H1 (cell line): ENCODE measurements at places on chromosomes 12 and 14. TPM values are rescaled to one million over a fixed set of nuclear protein-coding genes. Genes with fewer than 3 reads are reported as not detected.
A peak's percentile ranks its signal among the peaks of the same experiment; 100 is the strongest.

DNA sequence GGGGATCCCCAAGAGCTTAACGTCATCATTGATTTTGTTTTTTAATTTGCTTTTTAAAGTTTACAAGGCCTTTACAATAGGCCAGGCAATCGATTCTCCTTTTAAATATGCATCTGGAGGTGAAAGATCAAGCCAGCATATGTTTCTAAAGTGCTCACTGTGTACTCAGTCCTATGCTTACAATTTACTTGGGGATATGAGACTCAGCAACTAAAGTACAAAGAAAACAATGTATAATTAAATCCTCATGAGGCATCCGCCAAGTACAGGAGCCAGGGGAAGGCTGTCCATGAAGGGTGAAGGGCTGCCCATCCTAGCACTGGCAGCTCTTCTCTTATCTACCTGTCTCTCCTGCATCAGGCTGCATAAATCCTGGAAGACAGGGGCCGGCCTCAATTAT, 11.8 kb downstream of the CCDC92 start:
- H3K27me3 ChIP-seq, result peaks cover 59% of the 10 kb centered on the region
- H3K27ac ChIP-seq, result no peak overlapping the region
- H3K4me1 ChIP-seq, result no peaks in the 10 kb centered on the region
- no peaks in the 10 kb centered on the region for H3K36me3 ChIP-seq
- DNase-seq, result no peak

The TAS2R31 gene
- 1.4 and 1.5 TPM in 2 replicates for total RNA-seq

GRCh38 chr12:97877404-97877803, 414.8 kb downstream of the RMST start:
- H3K27ac ChIP-seq, result no peak overlapping the region
- H3K36me3 ChIP-seq, result no peaks in the 10 kb centered on the region
- H3K27me3 ChIP-seq, result no peaks in the 10 kb centered on the region

GRCh38 chr12:129115558-129115957, 262.3 kb downstream of the GLT1D1 start:
- H3K36me3 ChIP-seq, result no peaks in the 10 kb centered on the region
- H3K4me3 ChIP-seq, result no peak overlapping the region
- no peak for DNase-seq
- H3K4me1 ChIP-seq, result no peaks in the 10 kb centered on the region
- no peak overlapping the region for H3K27ac ChIP-seq
- no peaks in the 10 kb centered on the region for H3K27me3 ChIP-seq

DNA sequence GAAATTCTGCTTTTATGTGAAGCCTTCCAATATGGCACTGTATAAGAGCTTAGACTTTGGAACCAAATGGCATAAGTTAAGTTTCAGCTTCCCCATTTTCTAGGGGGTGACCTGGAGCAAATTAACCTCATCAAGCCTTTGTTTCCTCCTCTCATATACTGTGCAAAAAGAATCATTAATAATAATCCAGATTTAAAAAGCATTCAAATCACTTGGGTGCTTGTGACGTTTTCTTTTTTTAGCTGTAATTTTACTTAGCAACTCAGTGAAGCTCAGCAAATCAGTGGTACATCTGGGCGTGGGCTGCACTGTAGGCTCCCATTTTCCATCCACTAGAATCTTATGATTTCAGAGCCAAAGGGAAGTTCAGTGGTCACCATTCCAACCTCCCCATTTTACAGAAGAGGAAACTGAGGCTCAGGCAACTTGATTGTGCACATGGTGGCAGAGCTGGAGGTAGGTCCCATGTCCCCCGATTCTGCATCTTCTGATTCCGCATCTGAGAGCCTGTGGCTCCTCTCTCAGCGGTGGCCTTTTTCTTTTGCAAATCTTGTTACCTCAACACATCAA, 131.2 kb downstream of the SNAPC1 start:
- no peak overlapping the region for H3K27ac ChIP-seq
- H3K4me3 ChIP-seq, result no peak overlapping the region
- no peaks in the 10 kb centered on the region for H3K27me3 ChIP-seq
- no peaks in the 10 kb centered on the region for H3K36me3 ChIP-seq
- no peak for DNase-seq

The PLEK2 gene
- total RNA-seq, result 2.1 and 2.9 TPM in 2 replicates

DNA sequence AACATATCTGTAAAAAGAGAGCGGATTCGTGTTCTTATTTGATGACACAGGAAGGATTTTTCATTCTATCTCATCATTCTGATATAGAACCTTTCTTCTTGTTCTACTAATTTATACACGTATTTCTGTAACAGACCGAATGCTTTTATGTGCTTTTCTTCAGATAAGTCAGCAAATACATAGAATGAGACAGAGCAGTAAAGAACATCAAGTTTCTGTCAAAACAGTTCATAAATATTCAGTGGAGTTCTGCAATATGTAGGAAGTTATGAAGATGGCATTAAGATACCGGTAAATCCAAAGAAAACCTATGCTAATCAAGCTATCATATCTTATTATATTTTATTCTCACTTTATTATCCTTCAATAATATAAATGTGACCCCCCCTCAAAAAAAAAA, 280.6 kb downstream of the EGLN3 start:
- no peaks in the 10 kb centered on the region for H3K27me3 ChIP-seq
- no peaks in the 10 kb centered on the region for H3K4me1 ChIP-seq
- no peak overlapping the region for H3K4me3 ChIP-seq
- no peak for DNase-seq

The SMOC1 gene
- 1.6 and 2.4 TPM in 2 replicates for total RNA-seq

GRCh38 chr14:92316176-92316575, 6.8 kb upstream of the SLC24A4 start:
- no peak overlapping the region for H3K4me3 ChIP-seq
- no peak for DNase-seq
- H3K27ac ChIP-seq, result no peak overlapping the region

The USP44 gene
- 191 and 197 TPM in 2 replicates for total RNA-seq

DNA sequence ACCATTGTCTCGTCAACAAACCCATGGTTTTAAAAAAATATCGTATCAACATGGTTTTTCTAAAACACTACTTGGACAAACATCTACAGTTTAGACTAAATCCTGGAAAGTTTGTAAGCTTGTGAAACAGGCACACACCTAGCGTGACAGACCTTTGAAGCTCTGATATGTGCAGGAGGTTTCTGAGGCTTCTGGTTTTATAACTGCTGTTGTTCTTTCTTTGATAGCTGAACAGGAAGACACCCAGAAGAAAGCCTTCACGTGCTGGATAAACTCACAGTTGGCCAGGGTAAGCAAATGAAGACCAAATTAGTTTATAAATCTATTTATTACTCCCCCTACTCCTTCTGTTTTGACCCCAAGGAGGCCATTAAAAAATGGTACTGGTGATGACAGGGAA, 87.6 kb downstream of the SYNE2 start:
- H3K27ac ChIP-seq, result no peak overlapping the region
- no peaks in the 10 kb centered on the region for H3K4me1 ChIP-seq
- no peaks in the 10 kb centered on the region for H3K27me3 ChIP-seq
- no peak overlapping the region for H3K4me3 ChIP-seq
- no peak for DNase-seq

The MFAP5 gene
- 0.86 TPM in 1 of 2 replicates, not detected in the other for total RNA-seq

DNA sequence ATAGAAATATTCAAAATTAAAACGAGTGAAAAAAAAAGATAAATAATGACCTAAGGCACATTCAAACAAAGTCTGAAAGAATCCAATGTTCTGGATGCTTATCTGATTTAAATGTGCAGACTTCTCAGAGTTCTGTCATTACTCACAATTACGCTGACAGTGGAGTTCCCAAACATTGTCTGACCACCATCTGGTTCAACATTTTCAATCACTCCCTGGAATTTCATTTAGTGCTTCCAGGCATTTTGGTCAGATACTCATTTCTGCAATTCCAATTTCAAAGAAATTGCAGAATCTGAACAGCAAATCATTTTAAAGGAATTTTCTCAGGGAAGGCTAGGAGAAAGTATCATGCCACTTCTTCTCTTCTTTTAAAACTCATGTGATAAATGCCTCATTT, 398.2 kb upstream of the PDE3A start:
- no peak for DNase-seq
- H3K27me3 ChIP-seq, result no peaks in the 10 kb centered on the region
- H3K27ac ChIP-seq, result no peak overlapping the region
- no peak overlapping the region for H3K4me3 ChIP-seq
- peaks cover 7% of the 10 kb centered on the region for H3K4me1 ChIP-seq

DNA sequence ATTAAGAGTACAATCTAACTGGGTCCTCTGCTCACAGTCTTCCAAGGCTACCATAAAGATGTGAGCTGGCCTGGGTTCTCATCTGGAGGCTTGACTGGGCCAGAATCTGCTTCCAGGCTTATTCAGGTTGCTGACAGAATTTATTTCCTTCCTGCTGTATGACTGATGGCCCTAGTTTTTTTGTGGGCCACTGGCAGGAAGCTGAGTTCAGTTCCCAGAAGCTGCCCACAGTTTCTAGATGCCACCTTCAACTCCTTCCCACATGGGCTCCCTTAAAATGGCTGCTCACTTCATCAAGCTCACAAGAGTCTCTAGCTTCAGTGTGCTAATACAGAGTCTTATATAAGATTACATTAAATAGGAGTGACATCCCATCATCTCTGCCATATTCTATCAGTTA, 121.7 kb upstream of the CAND1 start:
- no peak overlapping the region for H3K4me3 ChIP-seq
- H3K4me1 ChIP-seq, result no peaks in the 10 kb centered on the region
- no peaks in the 10 kb centered on the region for H3K27me3 ChIP-seq
- DNase-seq, result no peak
- H3K36me3 ChIP-seq, result no peaks in the 10 kb centered on the region
- H3K27ac ChIP-seq, result no peak overlapping the region

DNA sequence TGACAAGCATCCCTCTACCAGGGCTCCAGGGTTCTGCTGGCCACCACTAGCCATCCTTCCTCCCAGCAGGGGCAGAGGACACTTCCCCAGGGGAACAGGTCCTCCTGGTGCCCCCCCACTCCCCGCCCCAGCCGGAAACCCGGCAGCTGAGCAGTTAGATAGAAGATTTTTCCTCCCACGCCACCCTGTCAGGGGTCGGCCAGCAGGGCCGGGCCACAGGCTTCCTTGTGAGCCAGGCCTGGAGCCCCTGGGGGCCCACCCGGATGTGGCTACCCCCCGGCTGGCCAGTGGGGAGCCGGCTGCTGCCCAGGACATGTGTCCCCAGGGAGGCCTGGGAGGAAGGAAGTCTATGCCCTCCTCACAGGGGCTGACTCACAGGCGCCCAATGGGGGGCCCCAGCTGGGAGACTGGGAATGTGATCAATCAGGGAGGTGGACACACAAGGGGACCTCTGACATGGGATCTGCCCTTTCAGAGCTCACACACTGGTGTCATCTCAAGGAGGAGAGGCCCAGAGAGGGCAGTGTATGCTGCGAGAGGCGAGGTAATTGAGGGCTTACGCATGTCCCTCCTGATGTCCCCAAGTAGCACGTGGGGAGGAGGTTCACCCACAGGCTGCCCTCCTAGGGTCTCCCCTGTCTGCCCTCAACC, 4.2 kb downstream of the SH2B3 start:
- no peaks in the 10 kb centered on the region for H3K36me3 ChIP-seq
- no peaks in the 10 kb centered on the region for H3K27me3 ChIP-seq
- H3K4me1 ChIP-seq, result peaks cover 49% of the 10 kb centered on the region
- no peak overlapping the region for H3K27ac ChIP-seq
- DNase-seq, result no peak

The IFNG gene
- not detected in 2 replicates for total RNA-seq

DNA sequence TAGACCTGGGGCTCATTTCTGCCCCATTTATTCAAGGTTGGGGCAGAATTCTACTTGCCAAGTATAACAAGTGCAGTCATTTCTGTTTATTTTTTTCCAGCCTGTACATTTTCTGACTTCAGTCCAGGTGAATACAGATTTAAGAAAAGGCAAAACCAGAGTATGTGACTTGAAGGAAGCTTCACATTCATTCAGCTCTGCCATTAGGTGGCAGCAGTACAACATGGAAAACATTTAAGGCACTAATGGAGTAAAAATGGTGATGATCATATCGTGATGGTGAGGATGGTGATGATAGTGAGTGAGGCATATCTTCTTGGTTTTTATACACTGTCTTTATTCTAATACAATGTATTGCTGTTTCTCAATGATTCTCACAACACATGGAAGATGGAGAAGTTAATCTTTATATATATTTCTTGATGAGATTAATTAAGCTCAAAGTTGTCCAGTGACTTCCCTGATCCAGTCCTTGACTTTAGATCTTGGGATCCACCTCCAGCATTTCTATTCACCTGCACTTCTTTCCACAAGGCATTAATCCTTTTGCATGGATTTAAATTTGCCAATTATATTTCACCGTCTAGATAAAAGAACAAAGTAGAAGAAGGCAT, 176.7 kb upstream of the SEL1L start:
- no peak for DNase-seq
- no peaks in the 10 kb centered on the region for H3K27me3 ChIP-seq
- H3K4me1 ChIP-seq, result no peaks in the 10 kb centered on the region
- no peak overlapping the region for H3K4me3 ChIP-seq
- no peaks in the 10 kb centered on the region for H3K36me3 ChIP-seq

GRCh38 chr12:92927055-92927435, 2.0 kb downstream of the EEA1 start:
- H3K27me3 ChIP-seq, result no peaks in the 10 kb centered on the region
- DNase-seq, result no peak
- peak overlapping the region; percentile 64; the same call in 1 of the 2 replicates for H3K4me3 ChIP-seq

The ANKLE2 gene
- total RNA-seq, result 58.2 and 64.9 TPM in 2 replicates

DNA sequence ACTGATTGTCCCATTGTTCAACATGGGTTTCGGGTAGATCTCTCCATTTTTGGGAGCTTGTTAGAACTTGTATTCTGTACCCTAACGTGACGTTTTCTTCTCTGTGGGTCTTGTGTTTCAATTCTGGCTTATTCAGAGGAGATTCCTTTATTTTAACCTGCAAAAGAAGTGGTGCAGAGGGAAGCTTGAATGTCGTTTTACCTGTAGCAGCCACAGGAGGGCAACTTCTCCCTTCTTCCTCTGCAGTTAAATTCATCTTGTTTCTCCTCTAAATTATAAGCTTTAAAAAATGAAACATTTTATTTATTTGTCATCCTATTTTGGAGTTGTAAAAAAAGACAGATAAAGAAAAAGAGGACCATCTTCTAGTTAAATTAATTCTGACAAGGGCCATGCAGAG, 13.7 kb upstream of the CLEC4D start:
- no peak for DNase-seq
- no peak overlapping the region for H3K4me3 ChIP-seq
- H3K27me3 ChIP-seq, result no peaks in the 10 kb centered on the region
- H3K36me3 ChIP-seq, result no peaks in the 10 kb centered on the region
- H3K4me1 ChIP-seq, result peaks cover 5% of the 10 kb centered on the region

- no peaks in the 10 kb centered on the region for H3K4me1 ChIP-seq
- H3K4me3 ChIP-seq, result no peak overlapping the region
- no peaks in the 10 kb centered on the region for H3K36me3 ChIP-seq
- H3K27me3 ChIP-seq, result no peaks in the 10 kb centered on the region
- no peak overlapping the region for H3K27ac ChIP-seq
These were observed 43.7 kb upstream of the ELK3 start for GRCh38 chr12:96150442-96150841.

The CABP1 gene
- 7.4 and 8.5 TPM in 2 replicates for total RNA-seq
